ENCODE measurements at places on chromosomes 3 and 15.

GRCh38 chr3:177778633-177779032, 581.4 kb upstream of the TBL1XR1 start:
- no peak for DNase-seq

DNA sequence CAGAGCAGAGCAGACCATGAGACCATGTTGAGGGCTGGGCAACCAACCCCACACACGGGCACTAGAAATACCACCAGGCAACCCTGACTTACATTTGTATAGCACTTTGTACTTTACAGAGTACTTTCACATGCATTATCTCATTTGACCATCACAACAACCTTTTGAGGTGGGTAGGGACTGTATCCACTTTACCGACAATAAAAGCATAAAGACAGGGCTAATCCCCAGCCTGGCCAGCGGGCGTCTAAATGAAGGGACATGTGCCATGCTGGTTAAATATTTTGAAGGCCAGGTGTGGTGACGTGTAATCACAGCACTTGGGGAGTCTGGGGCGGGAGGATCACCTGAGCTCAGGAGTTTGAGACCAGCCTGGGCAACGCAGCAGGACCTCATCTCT, 23.6 kb downstream of the RASGRP1 start:
- no peak for DNase-seq

DNA sequence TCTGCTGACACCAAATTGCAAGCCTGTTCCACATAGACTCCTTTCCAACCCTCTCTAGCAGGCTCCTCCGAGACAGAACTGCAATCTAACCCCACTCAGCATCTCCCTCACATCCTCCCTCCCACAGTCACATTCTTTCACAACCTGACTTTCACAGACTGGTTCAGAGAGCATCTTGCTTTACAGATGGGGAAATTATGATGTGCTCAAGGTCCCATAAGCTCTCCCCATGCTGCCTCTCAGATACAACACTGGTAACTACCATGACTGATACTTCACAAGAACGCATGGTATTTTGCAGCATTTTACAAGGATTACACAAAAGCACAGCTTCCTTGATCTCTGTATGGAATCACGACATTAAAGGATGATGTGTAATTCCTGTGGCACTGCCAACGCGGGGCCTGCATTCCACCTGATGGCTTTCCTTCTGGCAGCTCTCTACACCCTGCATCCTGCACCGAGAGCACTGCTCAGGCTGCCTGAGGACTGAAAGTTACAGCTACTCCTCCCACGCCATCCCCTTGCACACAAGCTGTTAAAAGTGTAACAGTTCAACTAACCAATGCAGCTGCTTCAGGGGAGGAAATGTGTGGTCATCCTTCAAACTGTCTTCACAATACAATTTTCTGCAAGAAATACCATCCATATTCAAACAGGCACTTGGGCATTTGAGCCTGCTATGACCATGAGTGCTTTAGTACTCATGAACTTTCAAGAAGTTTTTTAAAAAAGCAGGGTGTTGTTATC, 27.6 kb downstream of the TBC1D2B start:
- no peak for DNase-seq

GRCh38 chr3:101809178-101810021, 30.4 kb downstream of the NXPE3 start:
- DNase-seq = no peak

DNA sequence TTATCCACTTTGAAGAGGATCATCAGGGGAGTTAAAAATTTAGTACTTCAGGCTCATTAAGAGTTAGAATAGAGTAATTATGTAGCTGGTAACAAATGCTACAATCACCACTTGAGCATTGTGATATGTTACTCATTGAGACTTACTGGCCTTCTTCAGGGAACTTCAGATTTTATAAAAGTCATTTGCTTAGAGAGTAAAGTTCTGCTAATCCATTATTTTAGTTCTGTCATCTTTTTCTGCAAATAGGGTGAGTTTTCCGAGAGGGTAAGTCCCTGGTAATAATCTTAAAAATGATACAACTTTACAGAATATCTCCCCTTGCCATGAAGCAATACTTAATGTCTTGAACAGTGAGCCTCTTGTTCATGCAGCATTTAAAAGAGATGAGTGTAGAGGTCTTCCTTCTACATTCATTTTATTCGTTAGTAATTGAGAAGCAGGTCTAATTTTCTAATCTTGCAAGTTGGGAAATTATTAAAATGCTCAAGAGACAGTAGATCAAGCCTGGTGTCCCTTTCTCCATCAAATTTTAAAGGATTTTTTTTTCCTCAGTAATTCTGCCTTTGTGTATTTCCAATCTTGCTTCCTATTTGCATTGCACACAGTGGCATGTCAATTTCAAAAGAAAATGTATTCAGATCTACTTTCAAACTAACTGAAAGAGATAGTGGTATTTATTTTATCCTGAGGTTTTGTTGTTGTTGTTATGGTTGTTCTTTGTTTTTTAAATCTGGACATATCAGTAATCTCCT, 52.6 kb downstream of the MBNL1 start:
- no peak for DNase-seq

GRCh38 chr15:65195548-65195923, 10.4 kb upstream of the CLPX start:
- DNase-seq = no peak

GRCh38 chr15:58738046-58738707, 11.3 kb downstream of the ADAM10 start:
- no peak for DNase-seq

DNA sequence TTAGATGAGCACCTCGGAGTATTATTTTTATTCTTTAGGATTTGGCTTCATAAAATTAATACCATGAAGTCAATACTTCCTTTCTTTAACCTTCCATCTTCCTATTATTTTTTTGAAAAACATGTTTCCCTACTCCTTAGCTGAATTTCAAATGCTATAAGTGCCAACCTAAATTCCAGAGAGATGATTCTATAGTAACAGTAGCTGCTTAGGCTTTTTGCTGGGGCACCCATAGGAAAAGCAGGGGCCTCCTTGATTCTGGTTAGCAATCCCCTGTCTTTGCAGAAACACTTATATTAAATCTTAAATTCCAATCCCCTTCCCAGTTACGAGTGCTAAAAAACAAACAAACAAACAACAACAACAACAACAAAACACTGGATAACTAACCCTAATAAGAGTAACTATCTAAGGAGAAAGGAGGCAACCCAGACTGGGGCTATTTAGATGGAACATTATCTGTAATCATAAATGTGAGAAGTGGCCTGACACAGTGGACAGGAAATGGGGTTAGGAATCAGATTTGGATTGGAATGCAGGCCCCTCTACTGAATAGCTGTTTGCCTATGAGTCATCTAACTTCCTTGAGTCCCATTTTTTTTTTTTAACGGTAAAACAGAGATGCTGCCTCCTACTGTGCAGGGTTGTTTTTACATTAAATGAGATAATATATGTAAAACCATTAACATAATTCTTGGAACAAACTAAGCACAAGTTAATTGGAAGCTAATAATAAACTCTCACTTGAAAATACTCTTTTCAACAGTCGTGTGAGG, 148.1 kb downstream of the WDR72 start:
- DNase-seq = no peak

DNA sequence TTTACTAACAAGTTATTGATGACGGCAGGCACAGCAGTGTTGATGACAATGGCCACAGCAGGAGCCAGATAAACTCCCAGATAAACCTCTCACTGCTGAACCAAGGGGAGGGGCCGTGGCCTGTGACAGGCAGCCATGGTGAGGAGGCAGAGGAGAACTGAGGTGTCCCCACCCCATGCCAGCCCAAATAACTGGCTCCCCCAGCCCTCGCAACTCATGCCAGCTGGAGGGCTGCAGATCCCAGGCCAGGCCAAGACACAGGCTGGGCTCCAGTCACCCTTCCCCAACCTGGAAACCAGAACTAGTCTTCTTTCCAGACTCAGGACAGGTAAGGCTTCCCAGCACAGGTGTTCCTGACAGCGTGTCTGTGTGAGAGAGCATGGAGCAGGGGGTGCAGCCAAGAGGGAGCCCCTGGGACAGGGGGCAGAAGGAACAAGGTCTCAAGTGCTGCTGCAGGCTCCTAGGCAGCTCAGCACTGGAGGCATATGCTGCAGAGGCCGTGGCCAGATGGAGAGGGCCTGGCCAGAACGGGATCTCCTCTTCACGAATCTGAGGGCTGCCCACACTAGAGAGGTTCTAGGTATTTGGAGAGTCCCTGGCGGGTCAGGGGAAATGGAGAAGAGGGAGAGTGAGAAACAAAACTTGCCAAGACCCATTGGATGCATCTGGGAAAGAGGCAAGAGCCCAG, 15.9 kb downstream of the PLA2G4F start:
- no peak for DNase-seq

DNA sequence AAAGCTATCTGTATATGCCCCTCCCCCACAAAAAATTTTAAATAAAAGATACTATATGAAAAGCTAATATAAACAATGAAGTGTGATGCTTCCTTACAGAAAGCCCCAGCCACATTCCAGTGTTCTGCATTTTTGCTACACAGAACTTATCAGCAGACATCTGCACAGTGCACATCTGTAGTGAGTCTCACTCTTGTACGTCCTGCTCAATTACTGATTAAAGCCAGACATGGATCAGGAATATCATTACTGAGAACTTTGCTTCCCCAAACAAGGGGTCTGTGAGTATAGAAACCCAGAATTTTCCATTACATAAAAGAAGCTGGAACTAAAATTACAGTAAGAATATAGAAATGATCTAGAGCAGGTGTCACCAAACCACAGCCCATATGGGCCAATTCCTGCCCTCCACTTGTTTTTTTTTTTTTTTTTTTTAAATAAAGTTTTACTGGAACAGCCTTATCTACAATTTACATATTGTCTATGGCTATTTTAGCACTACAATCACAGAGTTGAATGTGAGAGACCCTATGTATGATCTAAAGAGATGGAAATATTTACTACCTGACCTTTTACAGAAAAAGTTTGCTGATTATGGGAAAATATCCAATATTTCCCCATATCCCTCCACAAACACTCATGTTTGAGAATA, 45.7 kb downstream of the UBP1 start:
- no peak for DNase-seq

GRCh38 chr3:14508966-14509795, 31.0 kb downstream of the GRIP2 start:
- DNase-seq = peak; percentile 18

DNA sequence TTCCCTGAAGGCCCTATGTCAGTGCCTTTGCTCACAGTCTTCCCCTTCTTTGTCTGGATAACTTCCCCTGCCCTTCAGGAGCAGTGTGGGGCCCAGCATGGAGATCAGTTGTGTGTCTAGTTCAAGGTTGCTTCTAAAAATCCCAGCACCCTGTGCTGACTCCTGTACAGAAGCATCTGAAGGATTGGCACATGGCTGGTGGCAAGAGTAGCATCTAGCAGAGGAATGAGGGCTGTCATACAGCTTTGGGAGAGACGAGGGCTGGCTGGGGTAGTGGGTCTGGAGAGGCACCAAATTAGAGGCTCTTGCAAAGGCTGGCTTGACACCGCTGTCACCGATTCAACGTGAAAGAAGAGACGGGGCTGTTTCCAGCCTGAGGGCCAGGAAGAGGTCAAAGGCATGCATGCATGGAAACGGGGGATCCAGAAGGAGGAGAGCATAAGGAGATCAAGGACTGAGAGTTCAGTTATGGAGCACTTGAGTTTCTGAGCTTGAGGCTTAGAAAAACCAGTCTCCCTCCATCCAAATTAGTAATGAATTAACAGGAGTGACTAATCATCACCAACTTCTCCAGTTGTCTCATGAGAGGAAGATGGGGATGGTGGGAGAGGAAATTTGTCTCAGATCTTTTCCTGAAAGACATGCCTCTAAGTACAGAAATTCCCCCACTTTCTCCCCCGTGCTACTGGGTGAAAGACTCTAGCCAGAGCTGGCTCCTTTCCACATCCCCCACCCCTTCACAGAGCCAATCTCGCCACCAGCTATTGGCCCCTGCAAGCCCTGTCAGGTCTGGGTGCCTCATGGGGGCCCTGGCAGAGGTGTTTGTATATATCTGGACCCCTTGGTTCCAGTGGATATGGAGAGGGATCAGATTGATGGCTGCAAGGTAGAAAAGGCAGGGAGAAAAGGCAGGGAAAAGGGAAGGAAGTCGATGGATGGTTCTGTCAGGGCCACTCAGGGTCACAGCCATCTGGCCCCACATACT, 45.9 kb downstream of the SLCO2A1 start:
- DNase-seq = no peak

DNA sequence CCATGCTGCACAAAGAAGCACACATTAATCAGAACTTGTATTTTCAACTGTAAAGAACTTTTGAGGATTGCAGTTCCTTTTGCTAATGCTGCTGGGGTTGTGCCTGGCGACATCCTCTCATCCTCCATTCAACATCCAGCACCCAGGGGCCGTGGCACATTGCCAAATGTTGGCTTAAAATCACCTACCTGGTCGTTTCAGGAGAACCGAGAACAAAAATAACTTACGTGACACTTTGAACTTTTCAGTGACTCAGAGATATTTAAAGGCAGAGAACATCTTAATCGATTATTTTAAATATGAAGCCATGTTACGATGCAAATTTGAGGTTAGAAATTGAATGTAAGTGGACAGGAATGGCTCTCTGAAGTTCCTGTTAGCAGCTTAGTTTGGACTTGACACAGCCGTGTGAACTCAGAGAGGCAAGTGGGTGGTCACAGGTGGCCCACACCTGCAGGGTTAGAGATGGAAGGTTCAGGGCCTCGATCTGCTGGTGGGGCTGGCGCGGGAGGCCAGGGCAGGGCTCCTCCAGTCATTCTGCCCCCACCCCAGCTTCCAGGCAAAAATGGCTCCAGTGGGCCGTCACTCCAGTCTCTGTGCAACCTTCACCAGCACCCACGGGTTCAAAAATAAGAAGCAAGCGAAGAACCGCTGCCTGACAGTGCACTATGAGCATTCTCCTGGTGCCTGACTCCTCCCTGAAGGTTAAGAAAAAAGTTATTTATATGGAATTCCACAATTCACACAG, 12.2 kb downstream of the LRRK1 start:
- DNase-seq = no peak

GRCh38 chr3:145902166-145902565, 258.8 kb downstream of the PLOD2 start:
- no peak for DNase-seq

- no peak for DNase-seq
These were observed 33.1 kb downstream of the TBC1D5 start for GRCh38 chr3:17709236-17709810.

DNA sequence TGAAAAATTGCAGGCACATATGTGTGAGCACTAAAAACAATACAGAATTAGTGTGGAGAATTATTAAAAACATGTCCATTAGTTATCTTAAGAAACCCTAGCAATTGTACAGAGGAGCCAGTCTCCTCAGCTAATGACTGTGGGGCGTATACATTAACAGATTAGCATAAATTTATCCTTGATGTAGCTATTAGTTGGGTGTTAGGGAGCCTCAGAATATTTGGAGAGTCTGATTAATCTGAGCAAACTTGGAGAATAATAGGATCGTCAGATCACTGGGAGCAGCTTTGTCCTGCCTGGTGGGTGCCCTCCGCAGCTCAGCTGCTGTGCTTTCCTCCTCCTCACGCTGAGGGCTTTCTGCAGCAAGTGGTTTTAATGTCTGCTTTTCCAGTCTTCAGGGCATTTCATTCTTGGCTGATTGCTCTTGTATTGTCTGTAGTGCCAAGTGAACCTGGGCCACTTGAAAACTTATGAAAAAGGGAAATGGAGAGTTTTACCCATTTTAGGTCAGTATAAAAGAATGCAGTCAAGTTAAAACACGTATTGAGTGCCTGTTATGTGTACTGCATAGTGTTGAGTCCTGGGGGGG, 417.4 kb upstream of the SEMA6D start:
- DNase-seq = no peak
